T-helper 1 cell (primary cell): ENCODE measurements at places on chromosomes 6 and 20.

DNA sequence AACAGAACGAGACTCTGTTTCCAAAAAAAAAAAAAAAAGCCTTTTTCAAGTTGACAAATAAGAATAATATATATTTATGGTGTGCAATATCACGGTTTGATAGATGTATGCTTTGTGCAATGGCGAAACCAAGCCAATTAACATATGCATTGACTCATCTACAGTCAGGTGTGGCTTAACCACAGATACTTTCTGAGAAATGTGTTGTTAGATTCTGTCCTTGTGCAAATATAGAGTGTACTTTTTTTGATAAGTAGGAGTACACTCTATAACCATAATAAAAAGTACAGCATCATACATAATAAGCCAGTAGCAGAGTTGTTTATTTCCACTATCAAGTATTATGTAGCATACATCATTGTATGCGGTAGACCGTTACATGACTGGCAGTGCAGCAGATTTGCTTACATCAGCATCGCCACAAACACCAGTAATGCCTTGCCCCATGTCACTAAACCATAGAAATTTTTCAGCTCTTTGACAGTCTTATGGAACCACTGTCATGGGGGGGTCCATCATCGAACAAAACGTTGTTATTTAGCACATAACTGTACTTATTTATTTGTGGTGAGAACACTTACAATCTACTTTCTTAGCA lies 59.2 kb downstream of the TMEM170B start:
- DNase-seq, result no peak

DNA sequence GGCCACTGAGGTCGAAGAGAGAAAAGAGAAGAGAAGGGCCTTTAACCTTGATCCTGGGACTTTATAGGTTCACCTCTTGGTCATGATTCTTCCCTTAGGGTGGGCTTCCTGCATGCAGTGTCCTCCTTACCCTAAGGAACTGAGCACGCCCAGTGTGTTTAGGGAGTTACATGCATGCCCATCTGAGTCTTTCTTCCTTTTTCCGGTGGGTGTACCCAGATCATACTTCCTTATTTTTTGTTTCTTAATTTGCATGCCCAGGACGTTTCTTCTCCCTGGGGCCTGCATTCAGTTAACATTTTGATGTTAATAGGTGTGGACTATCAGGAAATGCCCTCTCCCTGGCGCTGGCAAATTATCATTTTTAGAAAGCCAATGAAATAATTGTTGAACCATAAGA lies 91.5 kb downstream of the HTR1B start:
- no peak for DNase-seq

GRCh38 chr6:135236732-135237131 lies 55.6 kb downstream of the MYB start:
- no peak for DNase-seq

DNA sequence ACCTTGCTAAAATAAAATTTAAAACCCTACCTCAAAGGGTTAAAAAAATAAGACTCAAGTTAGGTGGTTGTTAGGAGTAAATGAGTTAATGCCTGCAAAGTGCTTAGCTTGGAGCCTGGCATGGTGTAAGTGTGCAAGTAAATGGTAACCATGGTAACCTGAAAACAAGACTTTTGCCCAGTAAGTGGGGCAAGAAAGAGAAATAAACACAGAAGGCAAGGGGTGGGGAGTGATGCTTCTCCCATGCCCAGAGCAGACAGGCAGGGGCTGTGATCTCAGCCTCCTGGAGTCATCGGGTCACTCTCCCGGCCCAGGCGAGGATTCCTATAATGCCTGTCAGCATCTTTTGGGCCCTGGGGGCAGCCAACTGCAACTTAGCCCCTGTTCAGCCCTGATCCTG lies 59.2 kb upstream of the SLC32A1 start:
- no peak for DNase-seq

- no peak for DNase-seq
These were observed 227.5 kb upstream of the MYLIP start for GRCh38 chr6:15901141-15902115.
